ENCODE measurements at places on chromosomes 16 and 17.
A peak's percentile ranks its signal among the peaks of the same experiment; 100 is the strongest.

GRCh38 chr16:65704866-65705265 lies 583.0 kb upstream of the CDH11 start:
- no peak for DNase-seq

GRCh38 chr17:17408236-17408794 lies 68.5 kb upstream of the MED9 start:
- DNase-seq = no peak

- no peak for DNase-seq
These were observed 44.2 kb downstream of the NUP93 start for GRCh38 chr16:56774016-56774680.

DNA sequence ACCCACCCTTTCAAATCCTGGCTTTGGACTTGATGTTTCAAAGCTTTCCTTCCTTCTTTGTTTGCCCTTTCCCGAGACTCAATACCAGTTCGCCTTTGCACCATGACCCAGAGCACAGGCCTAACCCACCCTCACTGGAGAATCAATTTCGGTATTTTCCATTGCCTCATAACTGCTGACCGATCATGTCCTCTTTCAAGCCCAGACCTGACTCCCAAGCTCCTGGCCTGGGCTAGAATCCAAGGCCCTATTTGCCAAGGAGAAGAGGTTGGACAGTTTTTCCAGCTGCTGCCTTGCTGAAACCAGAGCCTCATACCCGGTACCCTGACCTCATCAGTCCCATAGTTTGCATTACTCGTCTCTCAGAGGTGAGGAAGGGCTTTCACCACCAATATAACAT lies 35.3 kb upstream of the HELZ start:
- DNase-seq = no peak

GRCh38 chr16:74997042-74997491 lies 1.8 kb upstream of the ZNRF1 start:
- DNase-seq = no peak

DNA sequence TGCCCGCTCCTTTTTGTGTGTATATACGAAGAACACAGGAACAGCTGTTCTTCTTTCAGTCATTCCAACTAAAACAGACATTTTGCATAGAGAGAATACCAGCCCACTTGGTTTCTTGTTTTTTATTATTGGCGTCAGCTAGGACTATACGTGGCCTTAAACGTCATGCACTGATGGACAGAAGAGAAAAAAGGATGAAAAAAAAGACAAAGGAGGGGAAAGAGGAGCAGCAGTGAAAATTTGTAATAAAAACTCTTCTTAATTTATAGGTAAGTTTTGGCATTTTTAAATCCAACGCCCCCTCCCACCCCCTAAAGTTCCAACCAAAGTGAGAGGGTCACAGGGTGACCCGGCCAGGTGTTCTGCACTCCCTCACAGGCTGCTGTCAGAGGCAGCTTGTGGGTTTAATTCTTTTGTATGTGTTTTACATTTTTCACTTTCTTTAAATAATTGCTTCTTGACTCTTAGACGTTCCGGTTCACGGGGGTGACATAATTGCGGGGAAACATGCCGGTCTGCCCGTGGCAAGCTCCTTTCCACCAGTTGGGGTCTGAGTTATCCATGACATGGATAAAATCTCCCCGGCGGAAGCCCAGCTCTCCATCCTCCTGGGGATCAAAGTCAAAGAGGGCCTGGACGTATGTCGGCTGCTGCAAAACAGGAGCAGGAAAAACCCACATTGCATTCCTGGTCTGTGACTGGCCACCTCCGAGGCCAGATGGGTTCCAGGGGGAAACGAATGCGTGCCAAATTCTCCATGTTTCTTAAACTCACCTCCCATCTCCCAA lies 30.9 kb upstream of the SLC25A19 start:
- DNase-seq = no peak

- no peak for DNase-seq
These were observed 22.9 kb downstream of the TUBD1 start for GRCh38 chr17:59869941-59870218.

- DNase-seq = no peak
These were observed 787.4 kb upstream of the EEF2KMT start for GRCh38 chr16:5884996-5885395.

GRCh38 chr17:74770498-74771318 lies 5.4 kb downstream of the NAT9 start:
- peak; percentile 63 for DNase-seq

- DNase-seq = peak; percentile 85
These were observed 10.0 kb downstream of the MMP15 start for GRCh38 chr16:58035356-58036170.

- no peak for DNase-seq
These were observed 18.0 kb upstream of the TCF25 start for GRCh38 chr16:89855301-89855945.

DNA sequence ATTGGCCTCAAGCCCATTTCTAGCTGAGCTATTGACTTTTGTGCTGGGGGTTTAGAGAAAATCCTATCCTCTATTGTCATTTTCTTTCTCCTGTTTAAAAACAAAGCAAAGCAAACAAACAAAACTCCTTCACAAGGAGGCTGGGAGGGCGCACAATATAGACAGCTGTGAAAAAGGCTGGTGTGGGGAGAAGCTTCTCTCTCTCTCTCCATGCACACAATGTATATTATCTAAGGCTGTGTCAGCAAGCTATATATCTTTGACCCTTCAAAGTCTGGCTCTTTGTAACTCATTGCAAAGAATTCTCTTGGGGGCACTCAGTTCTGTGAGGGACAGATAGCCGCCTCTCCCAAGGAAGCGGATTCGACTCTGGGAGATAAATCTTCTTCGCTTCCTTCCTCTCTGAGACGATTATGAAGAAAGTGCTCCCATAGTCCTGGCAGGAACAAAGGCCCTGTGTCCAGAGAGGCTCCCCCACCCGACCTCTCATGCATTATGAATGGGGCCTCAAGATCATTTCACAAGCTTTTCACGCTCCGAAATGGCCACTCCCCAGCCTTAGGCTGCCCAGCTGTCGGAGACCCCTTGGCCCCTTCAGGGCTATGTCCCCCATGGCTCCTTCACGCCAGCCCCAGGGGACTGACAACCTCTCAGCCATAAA lies 33.2 kb upstream of the MEAK7 start:
- no peak for DNase-seq

- DNase-seq = no peak
These were observed 23.8 kb downstream of the LCMT1 start for GRCh38 chr16:25135254-25135878.

- DNase-seq = no peak
These were observed 74.6 kb downstream of the SPAG9 start for GRCh38 chr17:51046046-51046445.

- no peak for DNase-seq
These were observed 58.9 kb upstream of the EFCAB3 start for GRCh38 chr17:62321451-62321850.

DNA sequence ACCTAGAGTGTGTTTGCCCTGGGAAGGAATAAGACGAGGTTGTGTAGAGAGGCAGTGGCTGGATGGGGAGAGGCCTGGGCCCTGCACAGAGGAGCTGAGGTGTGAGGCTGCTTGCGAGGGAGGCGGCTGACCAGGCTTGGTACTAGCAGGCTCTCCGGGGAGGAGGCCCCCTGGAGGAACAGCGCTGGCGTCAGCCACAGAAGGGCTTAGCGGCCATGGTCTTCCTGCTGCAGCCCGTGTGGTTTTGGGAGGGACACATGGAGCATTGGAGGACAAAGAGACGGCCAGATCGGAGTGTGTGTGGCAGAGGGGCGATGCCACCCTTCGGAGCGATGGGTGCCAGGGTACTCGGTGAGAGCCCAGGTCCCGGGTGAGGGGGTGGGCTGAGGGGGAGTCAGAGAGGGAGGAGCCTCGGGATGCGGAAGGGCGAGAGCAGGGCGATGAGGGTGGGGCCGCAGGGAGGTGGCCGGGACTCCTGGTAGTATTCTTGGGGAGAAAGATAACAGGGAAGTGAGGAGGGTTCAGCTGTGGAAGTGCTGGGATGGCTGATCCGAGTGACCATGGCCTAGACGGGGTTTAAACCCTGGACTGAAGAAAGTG lies 8.3 kb downstream of the BANP start:
- no peak for DNase-seq

- DNase-seq = no peak
These were observed 27.4 kb upstream of the HAS3 start for GRCh38 chr16:69078073-69078472.

- DNase-seq = no peak
These were observed 223.2 kb downstream of the C16orf95 start for GRCh38 chr16:87093804-87094555.

GRCh38 chr17:17641621-17642409 lies 39.4 kb upstream of the RAI1 start:
- DNase-seq = peak; percentile 84

DNA sequence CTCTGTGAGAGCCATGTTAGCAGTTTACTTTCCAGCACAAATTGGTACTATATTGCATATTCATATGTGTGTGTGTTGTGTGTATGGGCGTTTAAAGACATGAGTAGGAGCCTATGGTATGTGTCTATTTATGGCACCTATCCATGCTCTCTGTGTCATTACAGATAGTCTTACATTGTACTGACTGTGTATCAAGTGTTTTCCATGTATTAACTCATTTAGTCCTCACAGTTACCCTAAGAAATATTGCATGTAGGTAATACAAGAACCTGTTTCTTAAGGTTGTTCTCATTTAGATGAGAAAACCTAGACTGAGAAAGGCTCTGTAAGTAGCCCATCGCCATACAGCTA lies 1.6 kb downstream of the ALG1 start:
- no peak for DNase-seq

- no peak for DNase-seq
These were observed 127.2 kb downstream of the AXIN2 start for GRCh38 chr17:65434251-65434650.

DNA sequence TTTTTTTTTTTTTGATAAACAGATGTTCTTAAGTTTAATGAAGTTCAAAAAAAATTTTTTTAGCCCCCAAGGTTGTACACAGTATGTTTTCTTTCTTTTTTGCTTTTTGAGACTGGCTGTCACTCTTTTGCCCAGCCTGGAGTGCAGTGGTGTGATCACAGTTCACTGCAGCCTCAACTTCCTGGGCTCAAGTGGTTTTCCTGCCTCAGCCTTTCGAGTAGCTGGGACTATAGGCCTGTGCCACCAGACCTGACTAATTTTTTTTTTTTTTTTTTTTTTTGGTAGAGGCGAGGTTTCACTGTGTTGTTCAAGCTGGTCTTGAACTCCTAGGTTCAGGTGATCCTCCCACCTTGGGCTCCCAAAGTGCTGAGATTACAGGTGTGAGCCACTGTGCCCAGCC lies 12.8 kb downstream of the ITGAE start:
- DNase-seq = no peak

DNA sequence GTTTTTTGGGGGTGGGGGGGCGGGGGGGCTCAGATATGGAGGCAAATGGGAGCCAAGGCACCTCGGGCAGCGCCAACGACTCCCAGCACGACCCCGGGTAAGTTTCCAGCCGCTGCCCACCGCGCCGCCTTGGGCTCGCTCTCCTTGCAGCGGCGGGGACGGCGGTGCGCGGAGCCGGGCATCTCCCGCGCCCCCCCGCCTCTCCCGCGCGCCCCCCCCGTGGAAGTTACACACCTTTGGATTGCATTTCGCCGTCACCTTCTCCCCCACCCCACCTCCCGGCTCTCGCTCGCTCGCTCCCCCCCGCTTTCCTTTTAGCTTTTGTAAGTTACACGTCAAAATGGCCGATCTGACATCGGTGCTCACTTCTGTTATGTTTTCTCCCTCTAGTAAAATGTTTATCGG lies 387 bp downstream of the MSI2 start:
- DNase-seq = no peak

DNA sequence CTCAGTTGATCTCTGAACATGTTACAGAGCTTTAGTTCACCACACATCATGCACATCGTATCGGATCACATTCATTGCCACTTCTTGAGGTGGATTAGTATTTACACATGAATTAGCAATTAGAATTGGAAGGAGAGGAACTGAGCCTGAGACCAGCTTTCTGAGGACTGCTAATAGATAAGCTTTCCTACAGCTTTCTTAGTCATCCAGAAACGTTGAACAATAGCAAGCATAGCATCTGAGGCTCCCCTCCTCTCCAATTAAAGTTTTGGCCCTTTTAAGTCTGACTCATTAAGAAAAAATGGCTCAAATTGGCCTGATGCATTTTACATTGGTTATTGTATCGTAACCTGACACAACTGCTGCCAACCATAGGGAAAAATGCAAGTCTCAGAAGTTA lies 1130.4 kb downstream of the CDH8 start:
- DNase-seq = no peak

DNA sequence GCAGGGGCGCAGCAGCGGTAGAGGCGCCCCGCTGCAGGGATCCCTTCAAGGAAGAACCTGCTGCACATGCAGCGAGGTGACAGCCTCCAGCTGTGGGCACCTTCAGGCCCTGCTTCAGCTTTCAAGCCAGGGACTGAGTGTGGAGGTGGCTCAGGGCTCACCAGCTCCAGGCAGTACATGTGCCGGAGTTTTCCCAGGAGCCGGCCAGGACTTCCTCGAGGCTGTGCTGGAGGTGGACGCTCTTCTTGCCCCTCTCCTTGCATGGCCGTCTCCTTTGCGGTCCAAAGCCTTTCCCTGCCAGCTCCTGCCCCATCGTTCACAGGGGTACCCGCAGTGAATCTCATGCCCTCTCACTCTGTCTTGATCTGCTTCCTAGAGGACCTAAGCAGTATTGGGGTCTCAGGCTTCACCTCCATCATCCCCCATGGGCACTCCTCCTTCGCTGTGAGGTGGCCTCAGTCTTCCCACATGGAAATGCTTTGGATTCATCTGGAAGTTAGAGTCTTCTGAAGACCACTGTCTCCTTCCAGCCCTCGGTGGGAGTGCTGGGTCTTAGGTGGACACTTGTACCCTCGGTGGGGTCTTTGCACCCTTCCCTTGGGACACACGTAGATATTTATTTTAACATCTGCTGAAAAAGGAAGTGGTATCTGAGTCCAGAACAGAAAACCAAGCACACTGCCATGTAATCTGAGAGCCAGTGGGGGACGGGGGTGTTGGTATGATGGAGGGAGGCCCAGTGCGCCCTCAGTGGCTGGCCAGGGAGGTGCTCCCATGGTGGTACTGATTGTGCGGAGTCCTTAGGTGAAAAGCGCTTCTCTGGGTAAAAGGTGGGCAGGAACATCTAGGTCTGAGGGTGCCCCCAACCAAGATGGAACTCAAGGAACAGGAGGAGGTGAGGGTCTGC lies 7.0 kb downstream of the XYLT2 start:
- DNase-seq = no peak

GRCh38 chr17:76567634-76568432 lies 17.8 kb downstream of the ST6GALNAC2 start:
- DNase-seq = no peak

DNA sequence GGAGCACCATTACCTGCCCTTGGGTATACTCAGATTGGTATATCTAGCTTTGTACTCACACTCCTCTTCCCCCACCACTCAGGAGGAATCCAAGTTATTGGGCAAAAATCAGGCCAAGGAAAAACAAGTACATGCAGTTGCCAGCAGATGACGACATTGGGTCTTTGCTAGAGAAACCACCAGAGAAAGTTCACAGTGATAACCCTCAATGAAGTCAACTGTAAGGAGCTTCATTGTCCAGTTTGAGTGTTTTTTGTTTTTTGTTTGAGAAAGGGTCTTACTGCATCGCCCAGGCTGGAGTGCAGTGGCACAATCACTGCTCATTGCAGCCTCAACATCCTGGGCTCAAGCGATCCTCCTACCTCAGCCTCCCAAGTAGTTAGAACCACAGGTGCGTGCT lies 34.6 kb upstream of the TOX3 start:
- no peak for DNase-seq

Data from SK-N-DZ (cell line).